Esophagus squamous epithelium (tissue), 5 donors: ENCODE measurements at places on chromosomes 3 and 15.

DNA sequence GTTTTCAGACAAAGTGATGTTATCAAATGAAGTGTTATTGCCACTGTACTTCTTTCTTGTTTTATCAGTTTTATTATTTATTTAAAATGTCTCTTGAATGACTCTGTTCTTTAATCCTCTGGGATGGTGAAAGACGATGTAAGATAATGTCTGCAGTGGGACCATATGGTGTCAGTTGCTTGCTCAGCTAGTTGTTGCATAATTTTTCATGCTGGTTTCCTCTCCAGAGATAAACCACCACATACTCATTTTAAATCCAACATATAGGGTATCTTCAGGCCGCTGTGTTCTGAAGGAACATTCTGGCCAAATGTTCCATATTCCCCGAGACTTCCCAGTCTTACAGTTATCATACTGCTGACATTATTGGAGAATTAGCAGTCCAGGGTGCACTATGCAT lies 75.9 kb downstream of the GABRG3 start:
- DNase-seq, result no peak

DNA sequence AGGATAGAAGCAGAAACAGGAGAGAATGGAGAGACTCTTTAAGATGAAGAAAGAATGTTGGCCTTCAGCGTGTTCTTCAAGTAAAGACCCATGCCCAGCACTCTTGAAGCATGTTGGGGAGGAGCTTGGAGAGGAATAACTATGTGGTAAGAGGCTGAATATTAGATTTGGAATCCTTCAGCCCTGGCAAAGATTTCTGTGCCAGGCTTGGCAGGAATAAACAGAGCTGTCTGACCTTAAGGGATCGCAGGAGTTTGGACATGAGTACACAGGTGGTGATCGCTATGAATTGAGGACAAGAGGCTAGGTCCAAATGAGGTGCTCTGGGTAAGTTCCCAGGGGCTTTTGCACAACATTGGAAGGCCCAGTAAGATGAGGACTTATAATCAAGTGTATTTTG lies 132.6 kb upstream of the TBL1XR1 start:
- no peak for DNase-seq

- DNase-seq, result no peak
Observed at GRCh38 chr3:197428117-197428801, 127.5 kb downstream of the BDH1 start.

- DNase-seq, result no peak
Observed at GRCh38 chr3:31895471-31895870, 85.6 kb downstream of the OSBPL10 start.

DNA sequence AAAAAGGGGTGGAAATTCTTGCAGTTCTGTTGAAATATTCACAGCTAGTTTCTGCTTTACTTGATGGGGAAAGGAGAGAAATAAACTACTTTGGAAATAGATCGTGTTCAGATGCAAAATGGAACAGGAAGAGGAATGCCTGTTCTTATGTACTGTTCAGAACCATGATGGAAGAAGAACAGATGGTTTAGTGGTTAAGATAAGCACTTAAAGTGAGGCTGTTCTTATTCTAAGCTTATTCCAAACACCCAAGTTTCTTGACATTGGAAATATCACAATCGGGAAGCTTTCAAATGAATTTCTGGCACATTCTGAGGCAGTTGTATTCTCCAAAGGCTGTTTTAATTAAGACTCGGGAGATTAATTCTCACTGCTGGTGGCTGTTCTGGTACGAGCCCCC lies 228.5 kb downstream of the LSAMP start:
- DNase-seq, result no peak

DNA sequence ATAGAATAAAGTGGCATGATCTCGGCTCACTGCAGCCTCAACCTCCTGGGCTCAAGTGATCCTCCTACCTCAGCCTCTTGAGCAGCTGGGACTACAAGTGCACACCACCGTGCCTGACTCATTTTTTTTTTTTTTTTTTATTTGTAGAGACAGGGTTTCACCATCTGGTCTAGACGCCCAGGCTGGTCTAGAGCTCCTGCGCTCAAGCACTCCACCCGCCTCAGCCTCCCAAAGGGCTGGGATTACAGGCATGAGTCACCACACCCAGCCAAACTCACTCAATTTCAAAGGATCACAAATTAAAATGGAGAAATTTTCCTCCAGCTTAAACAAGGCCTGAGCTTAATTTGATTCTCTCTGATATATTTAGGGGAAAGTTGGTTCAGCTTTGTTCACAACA lies 27.3 kb upstream of the NMB start:
- no peak for DNase-seq
